ENCODE measurements at places on chromosomes 7 and 10.

DNA sequence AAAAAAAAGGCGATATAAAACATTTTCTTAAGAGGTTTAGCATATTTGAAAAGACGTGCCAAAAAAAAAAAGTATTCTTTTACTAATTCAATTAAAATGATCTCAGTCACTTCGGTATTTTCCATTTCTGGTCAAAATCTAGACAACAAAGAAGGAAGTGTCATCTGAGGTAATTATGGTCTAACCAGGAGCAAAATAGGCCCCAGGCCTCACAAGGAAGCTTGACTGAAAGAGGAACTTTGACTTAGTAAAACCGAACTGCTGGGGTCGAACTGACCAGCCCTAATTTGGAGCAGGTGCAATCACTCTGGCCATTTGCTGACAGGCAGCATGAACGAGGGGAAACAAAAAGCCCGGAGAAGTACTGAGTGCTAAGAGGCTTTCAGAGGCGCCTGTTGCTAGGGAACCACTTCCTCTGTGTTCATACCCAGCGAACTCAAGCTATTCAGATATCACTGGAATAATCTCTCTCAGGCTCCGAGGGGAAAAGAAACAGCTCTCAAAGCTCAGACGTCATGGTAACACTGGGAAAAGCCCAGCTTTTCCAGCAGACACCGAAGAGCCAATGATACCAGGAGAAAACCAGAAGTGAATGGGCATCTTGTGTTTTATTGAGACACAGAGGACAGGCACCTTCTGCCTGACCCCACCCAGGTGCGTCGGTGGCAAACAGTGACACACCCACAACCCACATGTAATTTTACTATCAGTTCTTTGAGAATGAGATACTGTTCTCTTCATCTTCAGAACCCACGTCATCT is 126.5 kb downstream of the FAM107B start:
- DNase-seq: peak; percentile 92
- peak overlapping the region; percentile 61 for H3K4me3 ChIP-seq
- no peaks in the 10 kb centered on the region for H3K27me3 ChIP-seq

DNA sequence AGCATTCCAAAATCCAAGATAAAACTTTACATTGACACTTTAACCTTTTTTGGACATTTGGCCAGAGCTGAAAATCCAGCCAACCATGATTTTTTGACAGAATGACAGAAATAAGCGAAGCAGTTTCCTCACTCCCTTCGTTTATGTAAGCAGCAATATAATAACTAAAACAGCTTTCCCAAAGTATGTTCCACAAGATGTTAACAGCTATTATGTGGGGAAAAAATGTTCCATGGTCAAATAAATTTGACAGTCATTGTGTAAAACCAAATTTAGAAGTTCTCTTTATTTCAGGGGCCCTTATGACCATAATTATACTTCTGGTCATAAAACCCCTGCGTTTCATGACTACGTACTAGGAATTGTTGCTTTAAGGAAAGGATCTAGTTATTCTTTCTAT is 416.5 kb downstream of the MAGI2 start:
- no peak overlapping the region for H3K4me3 ChIP-seq
- no peaks in the 10 kb centered on the region for H3K36me3 ChIP-seq
- no peak overlapping the region for H3K27ac ChIP-seq
- H3K4me1 ChIP-seq: no peaks in the 10 kb centered on the region
- DNase-seq: no peak
- no peaks in the 10 kb centered on the region for H3K27me3 ChIP-seq

- H3K27ac ChIP-seq: no peak overlapping the region
- no peaks in the 10 kb centered on the region for H3K4me1 ChIP-seq
- no peaks in the 10 kb centered on the region for H3K27me3 ChIP-seq
- no peak for DNase-seq
Measured at GRCh38 chr10:119328223-119328622, 120.9 kb downstream of the GRK5 start.

- H3K27ac ChIP-seq: no peak overlapping the region
- no peaks in the 10 kb centered on the region for H3K4me1 ChIP-seq
- peaks cover 24% of the 10 kb centered on the region for H3K27me3 ChIP-seq
- no peaks in the 10 kb centered on the region for H3K36me3 ChIP-seq
- no peak for DNase-seq
Measured at GRCh38 chr7:108454674-108455550, 1.3 kb downstream of the NRCAM start.

DNA sequence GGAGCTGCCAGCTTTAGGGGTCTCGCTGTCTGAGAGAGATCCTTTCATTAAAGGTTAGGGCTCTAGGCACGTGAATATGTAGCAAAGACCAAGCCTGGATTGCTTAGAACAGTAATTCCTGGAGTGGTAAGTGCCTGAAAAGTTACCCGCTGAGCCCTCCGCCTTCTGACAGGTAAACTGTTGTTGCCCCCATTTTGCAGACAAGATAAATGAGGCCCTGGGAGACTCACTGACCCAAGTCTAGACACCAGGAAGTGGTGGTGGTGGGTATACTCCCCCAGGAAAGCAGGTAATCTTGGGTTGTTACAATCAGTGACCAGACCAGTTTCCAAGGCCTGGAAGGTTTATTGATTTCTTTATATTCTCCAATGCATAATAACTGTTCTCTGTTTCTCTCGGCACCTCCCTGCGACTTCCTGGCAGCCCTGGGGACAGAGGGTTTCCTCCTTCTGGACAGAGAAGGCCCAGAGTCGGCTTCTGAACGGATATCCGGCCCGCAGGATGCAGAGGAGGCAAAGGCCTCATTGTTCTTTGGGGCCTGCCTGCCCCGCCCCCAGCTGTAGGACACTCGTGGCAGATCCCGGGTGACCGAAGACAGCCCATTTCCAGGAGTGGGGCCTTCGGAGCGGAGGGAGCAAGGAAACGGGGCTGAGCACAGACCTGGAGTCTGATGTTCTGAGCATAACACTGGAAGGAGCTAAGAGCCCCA is 1.3 kb upstream of the GRK5 start:
- no peaks in the 10 kb centered on the region for H3K27me3 ChIP-seq
- H3K4me1 ChIP-seq: peaks cover 23% of the 10 kb centered on the region

DNA sequence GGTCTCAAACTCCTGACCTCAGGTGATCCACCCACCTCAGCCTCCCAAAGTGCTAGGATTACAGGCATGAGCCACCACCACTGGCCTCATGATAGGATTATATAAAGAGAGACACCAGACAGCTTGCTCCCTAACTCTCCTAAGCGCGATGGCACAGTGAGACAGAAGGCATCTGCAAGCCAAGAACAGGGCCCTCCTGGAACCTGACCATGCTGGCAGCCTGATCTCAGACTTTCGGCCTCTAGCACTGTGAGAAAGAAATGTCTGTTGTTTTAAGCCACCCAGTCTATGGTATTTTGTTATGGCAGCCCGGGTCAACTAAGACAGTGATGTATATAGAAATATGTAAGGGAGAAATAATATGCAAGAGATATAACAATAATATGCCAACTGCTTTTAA is 51.2 kb downstream of the SRPK2 start:
- no peak for DNase-seq
- H3K27ac ChIP-seq: no peak overlapping the region
- no peaks in the 10 kb centered on the region for H3K36me3 ChIP-seq
- no peak overlapping the region for H3K4me3 ChIP-seq

DNA sequence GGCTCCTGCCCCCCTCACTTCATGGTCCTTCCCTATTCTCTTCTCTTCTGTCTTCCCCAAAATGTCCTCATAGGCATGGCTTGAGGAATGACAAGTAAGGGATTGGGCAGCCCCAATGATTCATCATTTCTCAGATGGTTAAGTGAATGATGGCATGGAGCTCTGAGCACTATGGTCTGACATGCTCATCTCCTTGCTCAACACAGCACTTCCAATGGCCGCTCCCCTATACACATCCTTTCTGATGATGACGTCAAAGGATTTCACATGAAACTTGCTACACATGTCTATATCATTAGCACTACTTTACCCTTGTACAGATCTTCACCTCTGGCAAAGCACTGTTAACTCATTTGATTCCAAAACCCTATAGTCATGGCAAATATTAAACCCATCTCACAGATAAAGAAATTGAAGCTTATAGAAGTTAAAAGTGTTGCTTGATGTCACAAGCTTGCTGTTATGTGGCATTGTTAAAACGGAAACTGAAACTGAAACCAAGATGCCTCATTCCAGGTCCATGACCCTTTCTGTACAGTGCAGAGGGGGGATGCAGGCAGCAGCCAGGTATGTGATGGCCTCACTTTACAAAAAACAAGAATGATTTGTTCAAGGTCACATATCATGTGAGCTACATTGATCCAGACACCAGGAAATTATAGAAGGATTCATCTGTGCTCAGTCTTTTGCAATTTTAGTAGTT is 90.0 kb upstream of the PLXNA4 start:
- no peak overlapping the region for H3K4me3 ChIP-seq
- no peaks in the 10 kb centered on the region for H3K36me3 ChIP-seq
- peak; percentile 75 for DNase-seq
- no peaks in the 10 kb centered on the region for H3K27me3 ChIP-seq

- H3K36me3 ChIP-seq: no peaks in the 10 kb centered on the region
- H3K27ac ChIP-seq: no peak overlapping the region
- no peaks in the 10 kb centered on the region for H3K27me3 ChIP-seq
- H3K4me1 ChIP-seq: no peaks in the 10 kb centered on the region
- no peak for DNase-seq
Measured at GRCh38 chr7:47782022-47782421, 166.2 kb downstream of the PKD1L1 start.

- H3K27ac ChIP-seq: no peak overlapping the region
- DNase-seq: no peak
- H3K4me3 ChIP-seq: no peak overlapping the region
- H3K4me1 ChIP-seq: peaks cover 31% of the 10 kb centered on the region
Measured at GRCh38 chr10:110405380-110405779, 92.3 kb upstream of the DUSP5 start.

Data from MM.1S (cell line).